ENCODE measurements at places on chromosomes 2 and 18.

- DNase-seq: peak; percentile 6
Measured at GRCh38 chr18:63994783-63995399, 25.0 kb downstream of the SERPINB8 start.

GRCh38 chr2:27428978-27429541 lies 629 bp downstream of the NRBP1 start:
- DNase-seq: peak; percentile 59

- no peak for DNase-seq
Measured at GRCh38 chr2:20595439-20596192, 55.3 kb downstream of the HS1BP3 start.

DNA sequence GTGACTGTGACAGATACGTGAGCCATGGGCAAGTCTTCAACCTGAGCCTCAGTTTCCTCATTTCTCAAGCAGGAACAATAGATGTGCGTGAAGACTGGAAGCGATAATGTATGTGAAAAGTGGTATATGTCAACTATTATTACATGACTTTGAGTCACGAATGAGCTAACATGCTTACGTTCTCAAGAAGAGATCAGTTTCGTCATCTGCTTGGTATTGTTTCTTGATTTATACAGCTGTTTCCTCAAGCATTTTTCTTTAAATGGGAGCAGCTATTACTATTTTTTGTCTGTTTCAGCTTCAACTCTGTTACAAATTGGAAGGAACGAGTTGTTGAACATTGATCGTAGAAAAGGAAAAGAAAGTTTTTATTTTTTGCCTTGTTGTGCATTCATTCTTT lies 48.5 kb upstream of the THOC1 start:
- DNase-seq: no peak

DNA sequence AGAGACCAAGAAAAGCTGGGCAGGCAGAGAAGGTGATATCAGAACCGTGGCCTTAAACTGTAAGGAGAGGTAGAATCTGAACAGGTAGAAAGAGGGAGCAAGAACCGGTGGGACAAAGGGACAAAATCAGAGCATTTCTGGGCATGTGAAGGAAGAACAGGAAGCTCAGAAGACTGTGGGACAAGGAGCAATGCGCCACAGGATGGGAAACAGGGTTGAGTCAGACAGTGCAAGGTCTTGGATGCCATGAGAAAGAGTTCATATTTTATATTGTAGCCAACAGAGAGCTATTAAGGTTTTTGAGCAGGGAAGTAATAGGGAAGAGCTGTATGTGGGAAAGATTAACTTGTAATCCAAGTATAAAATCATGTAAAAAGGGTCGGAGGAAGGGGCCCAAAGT lies 106.4 kb upstream of the UGP2 start:
- no peak for DNase-seq

GRCh38 chr2:60840880-60841279 lies 40.5 kb upstream of the REL start:
- no peak for DNase-seq

GRCh38 chr2:61045999-61046398 lies 19.7 kb upstream of the SANBR start:
- no peak for DNase-seq

DNA sequence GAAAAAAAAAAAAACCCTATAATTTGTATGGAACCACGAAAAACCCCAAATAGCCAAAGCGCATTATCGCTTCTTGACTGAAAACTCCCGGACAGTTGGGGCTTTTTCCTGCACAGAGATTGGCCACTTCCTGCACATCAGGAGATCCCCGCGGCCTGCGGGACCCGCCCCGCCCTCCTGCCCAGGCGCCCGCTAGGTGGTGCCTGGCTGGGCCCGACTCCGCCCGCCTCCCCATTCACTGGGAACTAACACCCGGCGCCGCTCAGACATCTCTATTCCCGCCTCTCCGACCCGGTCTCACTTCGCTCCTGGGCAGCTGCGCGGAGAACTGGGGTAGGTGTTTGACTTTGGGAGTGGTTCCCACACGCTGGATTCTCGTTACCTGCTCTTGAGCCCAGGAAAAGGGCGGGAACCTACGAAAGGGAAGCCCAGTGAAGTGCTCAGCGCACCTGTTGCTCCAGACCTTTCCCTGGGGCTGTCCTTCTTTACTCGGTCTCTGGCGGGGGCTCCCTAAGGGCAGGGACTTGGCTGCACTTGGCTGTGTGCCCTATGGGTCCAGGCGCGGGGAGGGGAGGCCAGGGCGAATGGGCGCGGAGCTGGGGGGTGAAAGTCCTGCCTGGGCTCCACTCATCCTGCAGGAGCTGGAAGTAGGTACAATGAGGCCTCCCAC lies at the start of gene HMSD:
Gene HMSD (plus strand): TSS at position 234 of the 670 bp plus-strand sequence. CDS start 4,155 bp downstream, outside the sequence.
- DNase-seq: peak; percentile 3

GRCh38 chr18:8358033-8358765 lies 251.0 kb upstream of the RAB12 start:
- DNase-seq: no peak

- DNase-seq: peak; percentile 34
Measured at GRCh38 chr2:8543060-8543382, 138.8 kb upstream of the ID2 start.
